Thyroid gland (tissue), 4 donors: ENCODE measurements at places on chromosomes 7 and 10. TPM values are rescaled to one million over a fixed set of nuclear protein-coding genes. Genes with fewer than 3 reads are reported as not detected.
A peak's percentile ranks its signal among the peaks of the same experiment; 100 is the strongest.

DNA sequence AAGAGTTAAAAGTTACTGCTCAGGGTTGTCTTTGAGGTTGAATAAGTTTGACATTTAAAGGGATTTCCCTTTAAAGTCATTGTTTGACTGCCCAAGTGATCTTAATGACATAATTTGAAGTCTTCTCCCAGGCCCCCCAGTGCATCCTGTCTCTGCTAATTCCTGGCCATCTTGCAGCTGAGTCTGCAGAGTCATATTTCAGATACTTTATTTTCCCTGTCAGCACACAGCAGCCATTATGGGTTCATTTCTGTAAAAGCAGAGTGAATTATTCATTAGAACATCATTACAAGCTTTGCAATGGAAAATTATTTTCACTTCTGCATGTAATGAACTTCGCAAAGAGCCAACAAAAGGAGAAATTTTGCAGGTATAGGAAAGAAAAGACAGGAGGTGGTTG is 536.6 kb downstream of the GALNT17 start:
- no peak overlapping the region for H3K4me3 ChIP-seq
- no peaks in the 10 kb centered on the region for H3K27me3 ChIP-seq
- H3K36me3 ChIP-seq = no peaks in the 10 kb centered on the region
- H3K4me1 ChIP-seq = no peaks in the 10 kb centered on the region

DNA sequence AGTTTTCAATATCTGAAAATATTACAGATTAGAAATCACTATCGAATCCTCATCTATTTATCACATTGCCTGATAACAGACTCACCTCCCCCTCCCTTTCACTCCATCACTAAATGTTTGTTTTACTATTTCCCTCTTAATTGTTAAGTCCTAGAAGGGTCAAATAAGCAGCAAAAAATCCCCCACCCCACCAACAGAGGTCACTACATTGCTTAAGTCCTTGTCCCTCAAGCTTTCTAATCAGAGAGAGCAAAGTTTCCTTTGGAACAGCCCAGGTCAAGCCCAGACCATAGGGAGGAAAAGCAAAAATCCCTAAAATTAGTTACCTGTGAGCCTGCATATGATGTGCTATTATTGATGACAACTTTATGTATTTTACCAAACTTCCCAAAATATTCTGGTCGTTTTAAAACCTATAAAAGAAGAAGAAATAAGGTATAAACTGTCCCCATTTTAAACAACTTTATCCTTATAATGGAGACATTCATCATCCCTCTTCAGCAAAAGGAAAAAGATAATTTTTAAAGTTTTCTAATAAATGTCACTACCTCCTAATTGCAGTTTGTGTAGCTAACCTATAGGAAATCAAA is 95.0 kb downstream of the CNOT4 start:
- H3K27me3 ChIP-seq = no peaks in the 10 kb centered on the region
- no peak overlapping the region for H3K4me3 ChIP-seq
- no peaks in the 10 kb centered on the region for H3K4me1 ChIP-seq
- no peak overlapping the region for H3K27ac ChIP-seq
- H3K36me3 ChIP-seq = peaks cover 2% of the 10 kb centered on the region

DNA sequence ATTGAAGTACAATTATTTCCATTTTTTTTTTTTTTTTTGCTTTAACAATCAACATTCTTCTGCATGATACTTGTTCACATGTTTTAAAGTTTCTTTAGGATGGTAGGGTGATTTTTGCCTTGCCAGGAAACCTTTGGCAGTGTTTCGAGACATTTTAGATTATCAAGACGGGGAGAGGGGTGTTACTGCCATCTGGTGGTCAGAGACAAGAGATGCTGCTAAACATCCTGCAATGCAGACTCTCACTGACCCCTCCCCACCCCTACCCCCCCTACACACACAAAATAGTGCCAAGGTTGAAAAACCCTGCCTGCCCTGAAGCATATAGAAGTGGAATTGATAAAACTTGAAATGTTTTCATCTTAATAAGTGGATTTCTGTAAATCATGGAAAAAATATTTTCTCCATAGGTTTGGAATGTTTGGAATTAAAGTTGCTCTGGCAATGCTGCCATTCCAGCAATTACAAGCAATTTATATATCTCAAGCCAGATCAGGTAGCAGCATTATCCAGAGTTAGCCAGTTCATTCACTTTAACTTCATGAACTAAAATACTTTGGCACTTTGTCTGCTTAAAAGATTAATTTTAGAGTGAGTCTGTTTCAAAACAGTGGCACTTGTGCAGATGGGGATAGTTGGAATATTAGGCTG is 62.1 kb downstream of the SDHAF3 start:
- no peaks in the 10 kb centered on the region for H3K36me3 ChIP-seq
- no peak overlapping the region for H3K4me3 ChIP-seq
- no peak overlapping the region for H3K27ac ChIP-seq
- DNase-seq = peak; percentile 36
- no peaks in the 10 kb centered on the region for H3K27me3 ChIP-seq

DNA sequence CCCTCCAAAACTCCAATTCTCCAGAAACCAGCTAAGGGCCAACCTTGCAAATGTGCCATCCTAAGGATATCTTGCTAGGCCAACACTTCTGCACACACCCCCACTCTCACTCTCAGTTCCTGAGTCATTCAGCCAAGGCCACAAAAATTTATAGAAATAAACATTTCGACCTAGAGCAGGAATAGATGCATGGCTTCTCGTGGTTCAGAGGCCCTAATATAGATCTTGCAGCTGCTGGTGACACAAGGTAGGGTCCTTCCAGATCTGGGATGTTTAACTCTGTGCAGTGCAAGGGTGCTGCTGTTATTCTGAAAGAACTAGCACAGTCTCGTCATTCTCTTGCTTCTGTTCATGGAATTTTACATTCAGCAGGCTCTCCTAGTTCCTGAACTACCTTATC is 369.3 kb downstream of the CALN1 start:
- H3K4me1 ChIP-seq = no peaks in the 10 kb centered on the region
- H3K4me3 ChIP-seq = no peak overlapping the region
- no peak overlapping the region for H3K27ac ChIP-seq
- H3K36me3 ChIP-seq = no peaks in the 10 kb centered on the region
- no peaks in the 10 kb centered on the region for H3K27me3 ChIP-seq
- no peak for DNase-seq

DNA sequence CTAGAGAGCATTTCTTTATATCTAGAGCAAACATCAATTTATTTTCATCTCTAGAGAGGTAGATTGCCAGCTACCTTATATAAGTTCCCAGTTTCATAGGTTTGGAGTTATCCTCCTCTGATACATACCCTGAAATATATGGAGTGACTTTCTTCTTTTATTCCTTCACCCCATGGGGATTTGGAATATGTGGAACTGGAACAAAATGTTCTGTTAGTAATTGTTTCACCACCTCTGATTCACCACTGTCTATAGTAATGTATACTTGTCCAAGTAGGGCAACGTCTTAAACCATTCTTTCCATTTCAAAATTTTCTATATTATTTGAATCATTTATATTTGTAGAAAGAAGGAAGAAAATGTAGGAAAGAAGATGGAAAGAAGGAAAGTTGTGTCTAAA is 511.2 kb upstream of the KCND2 start:
- H3K27ac ChIP-seq = no peak overlapping the region
- no peaks in the 10 kb centered on the region for H3K4me1 ChIP-seq
- no peaks in the 10 kb centered on the region for H3K36me3 ChIP-seq

NFE2L3 gene
- 0.75 TPM for total RNA-seq

- no peaks in the 10 kb centered on the region for H3K27me3 ChIP-seq
- H3K4me3 ChIP-seq = no peak overlapping the region
- peaks cover 23% of the 10 kb centered on the region for H3K4me1 ChIP-seq
- H3K27ac ChIP-seq = no peak overlapping the region
- DNase-seq = no peak
- peaks cover 29% of the 10 kb centered on the region for H3K36me3 ChIP-seq
Observed at GRCh38 chr7:149199234-149199995, 4.1 kb downstream of the ZNF282 start.

GRCh38 chr10:119812684-119813083 is 60.0 kb downstream of the MCMBP start:
- H3K4me3 ChIP-seq = no peak overlapping the region
- no peak overlapping the region for H3K27ac ChIP-seq
- no peaks in the 10 kb centered on the region for H3K36me3 ChIP-seq
- no peak for DNase-seq
- H3K4me1 ChIP-seq = no peaks in the 10 kb centered on the region

GRCh38 chr7:140390034-140390433 is 8.3 kb downstream of the SLC37A3 start:
- DNase-seq = no peak
- H3K4me3 ChIP-seq = no peak overlapping the region
- H3K27ac ChIP-seq = no peak overlapping the region
- H3K4me1 ChIP-seq = peaks cover 10% of the 10 kb centered on the region
- H3K36me3 ChIP-seq = no peaks in the 10 kb centered on the region

GRCh38 chr10:92914478-92915325 is 66.4 kb downstream of the EXOC6 start:
- H3K36me3 ChIP-seq = no peaks in the 10 kb centered on the region
- H3K4me3 ChIP-seq = no peak overlapping the region
- DNase-seq = peak; percentile 65
- no peaks in the 10 kb centered on the region for H3K27me3 ChIP-seq

DNA sequence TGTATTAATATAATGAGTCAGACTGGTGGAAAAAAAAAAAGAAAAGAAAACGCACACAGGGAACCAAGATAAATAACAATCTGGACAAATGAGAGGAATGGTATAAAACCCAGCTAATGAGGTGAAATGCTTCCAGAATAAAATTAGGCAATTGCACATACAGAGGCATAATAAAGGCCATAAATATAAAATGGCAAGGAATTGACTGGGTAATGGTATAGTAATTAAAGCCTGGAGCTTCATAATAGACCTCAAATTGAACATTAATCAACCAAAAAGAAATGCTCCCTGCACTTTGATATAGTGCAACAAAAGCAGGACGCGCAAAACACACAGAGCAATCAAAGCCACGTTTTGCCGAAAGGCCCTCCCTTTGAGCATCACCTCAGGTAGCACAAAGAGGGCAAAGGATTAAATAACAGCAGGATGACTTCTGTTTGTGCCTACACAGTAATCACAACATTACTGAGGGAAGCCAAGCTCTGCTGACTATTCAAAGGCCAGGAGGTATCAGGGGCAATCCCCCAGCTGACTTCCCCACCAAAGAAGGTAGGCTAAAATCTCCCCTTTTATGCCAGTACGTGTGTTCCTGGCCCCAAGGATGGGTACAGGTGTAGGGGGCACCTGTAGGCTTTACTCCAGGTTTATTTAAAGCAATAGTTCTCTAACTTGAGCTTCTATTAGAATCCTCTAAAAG is 343.7 kb downstream of the ELMO1 start:
- no peaks in the 10 kb centered on the region for H3K4me1 ChIP-seq
- H3K4me3 ChIP-seq = no peak overlapping the region
- no peak for DNase-seq
- no peaks in the 10 kb centered on the region for H3K27me3 ChIP-seq

- H3K36me3 ChIP-seq = no peaks in the 10 kb centered on the region
- H3K4me3 ChIP-seq = no peak overlapping the region
- no peaks in the 10 kb centered on the region for H3K4me1 ChIP-seq
- H3K27me3 ChIP-seq = no peaks in the 10 kb centered on the region
- DNase-seq = no peak
- no peak overlapping the region for H3K27ac ChIP-seq
Observed at GRCh38 chr7:31373337-31374289, 33.1 kb upstream of the NEUROD6 start.

DBF4 gene
- total RNA-seq = 21.1 TPM

AS3MT gene
- 9.8 TPM for total RNA-seq

- H3K27ac ChIP-seq = no peak overlapping the region
- no peaks in the 10 kb centered on the region for H3K27me3 ChIP-seq
- no peaks in the 10 kb centered on the region for H3K36me3 ChIP-seq
- no peak for DNase-seq
- no peak overlapping the region for H3K4me3 ChIP-seq
Observed at GRCh38 chr10:18949391-18949790, 99.2 kb upstream of the MALRD1 start.

DNA sequence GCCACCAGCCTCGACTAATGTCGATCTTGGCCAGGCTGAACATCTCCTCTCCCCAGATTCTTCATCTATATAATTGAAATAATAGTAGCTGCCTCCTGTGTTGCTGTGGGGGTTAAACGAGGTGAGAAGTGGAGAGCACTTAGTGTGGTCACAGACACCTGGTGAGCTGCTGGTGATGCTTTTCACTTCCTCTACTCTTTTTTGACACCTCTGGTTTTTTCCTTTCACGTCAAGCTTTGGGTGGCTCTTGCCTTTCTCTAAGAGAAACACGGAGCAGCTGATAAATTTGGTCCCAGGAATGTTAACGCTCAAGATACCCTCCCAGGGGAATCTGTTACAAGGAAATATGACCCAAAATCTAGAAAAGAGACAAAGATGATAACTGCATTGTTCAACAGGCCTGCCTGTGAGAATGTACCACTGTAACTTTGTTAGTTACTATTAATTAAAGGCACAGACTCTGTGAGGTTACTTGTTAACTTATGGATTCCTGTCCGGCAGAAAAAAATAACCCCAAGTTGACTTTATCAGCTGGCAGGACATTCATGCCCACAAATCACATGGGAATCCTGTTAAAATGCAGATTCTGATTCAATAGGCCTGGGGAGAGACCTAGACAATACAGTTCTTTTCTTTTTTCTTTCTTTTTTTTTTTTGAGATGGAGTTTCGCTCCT is 9.5 kb upstream of the NPFFR1 start:
- H3K4me1 ChIP-seq = peaks cover 30% of the 10 kb centered on the region
- H3K4me3 ChIP-seq = no peak overlapping the region
- H3K36me3 ChIP-seq = no peaks in the 10 kb centered on the region
